ENCODE measurements at places on chromosomes 2 and 18.

DNA sequence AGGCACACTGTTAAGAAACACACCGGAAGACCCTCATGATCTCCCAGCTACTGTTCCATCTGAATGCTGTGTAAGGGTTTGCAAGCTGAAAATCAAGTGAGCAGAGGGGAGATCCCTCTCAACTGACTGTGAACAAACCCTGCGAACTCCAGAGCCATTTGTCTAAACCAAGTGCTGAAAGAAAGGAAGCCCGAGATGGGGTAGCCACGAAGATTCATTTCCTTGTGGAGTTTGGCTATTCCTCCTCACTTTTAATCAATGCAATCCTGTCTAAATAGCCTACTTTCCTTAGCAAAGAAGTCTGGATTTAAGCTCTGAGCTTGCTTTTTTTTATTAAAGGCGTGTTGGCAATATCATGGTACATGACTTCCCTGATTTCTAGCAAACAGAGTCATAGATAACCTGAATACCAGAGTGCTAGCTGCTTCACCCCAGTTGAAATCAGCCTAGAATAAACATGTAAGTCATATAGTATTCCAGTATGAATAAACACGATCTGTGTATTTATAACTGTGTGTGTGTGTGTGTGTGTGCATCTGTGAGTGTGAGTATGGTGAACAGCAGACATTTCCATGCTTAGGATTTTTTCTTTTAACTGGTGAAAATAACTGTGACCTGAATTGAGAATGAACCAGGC is 365.2 kb downstream of the ZNF521 start:
- peak; percentile 40 for ATAC-seq

DNA sequence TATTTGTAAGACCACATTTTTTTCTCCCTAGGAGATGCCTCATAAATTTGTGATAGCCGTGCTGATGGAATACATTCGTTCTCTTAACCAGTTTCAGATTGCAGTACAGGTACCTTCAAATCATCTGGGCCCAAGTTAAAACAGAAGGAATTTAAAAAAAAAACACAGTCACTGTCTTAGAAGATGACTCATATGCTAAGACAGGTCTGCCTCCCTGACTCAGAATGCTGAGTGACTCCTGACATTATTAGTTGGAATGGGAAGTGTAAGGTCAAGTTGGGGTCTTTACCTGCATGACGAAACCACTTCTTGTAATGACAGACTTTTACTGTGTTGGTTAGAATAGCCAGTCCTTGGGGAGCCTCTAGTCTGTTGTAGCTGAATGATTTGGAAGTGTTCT is 26.3 kb downstream of the RMC1 start:
- peak; percentile 68 for ATAC-seq

GRCh38 chr2:1498176-1498575 is 84.9 kb downstream of the TPO start:
- ATAC-seq: no peak

GRCh38 chr2:136058262-136058661 is 59.7 kb downstream of the CXCR4 start:
- ATAC-seq: no peak

DNA sequence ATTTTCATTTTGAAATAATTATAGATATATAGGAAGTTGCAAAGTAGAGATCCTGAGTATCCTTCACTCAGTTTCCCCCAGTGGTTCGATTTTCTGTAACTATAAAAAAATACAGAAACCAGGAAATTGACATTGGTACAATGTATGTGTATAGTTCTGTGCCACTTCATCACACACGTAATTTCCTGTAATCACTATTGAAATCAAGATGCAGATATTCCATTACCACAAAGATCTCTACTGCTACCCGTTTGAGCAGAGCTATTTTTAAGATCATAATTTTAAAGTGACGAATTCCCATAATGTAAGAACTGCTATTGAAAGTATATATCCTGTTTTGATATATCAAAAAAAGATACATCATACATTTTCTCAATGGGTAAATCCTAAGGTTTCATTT is 142.3 kb downstream of the BABAM2 start:
- ATAC-seq: no peak

GRCh38 chr2:26456440-26457250 is 21.3 kb downstream of the OTOF start:
- no peak for ATAC-seq

DNA sequence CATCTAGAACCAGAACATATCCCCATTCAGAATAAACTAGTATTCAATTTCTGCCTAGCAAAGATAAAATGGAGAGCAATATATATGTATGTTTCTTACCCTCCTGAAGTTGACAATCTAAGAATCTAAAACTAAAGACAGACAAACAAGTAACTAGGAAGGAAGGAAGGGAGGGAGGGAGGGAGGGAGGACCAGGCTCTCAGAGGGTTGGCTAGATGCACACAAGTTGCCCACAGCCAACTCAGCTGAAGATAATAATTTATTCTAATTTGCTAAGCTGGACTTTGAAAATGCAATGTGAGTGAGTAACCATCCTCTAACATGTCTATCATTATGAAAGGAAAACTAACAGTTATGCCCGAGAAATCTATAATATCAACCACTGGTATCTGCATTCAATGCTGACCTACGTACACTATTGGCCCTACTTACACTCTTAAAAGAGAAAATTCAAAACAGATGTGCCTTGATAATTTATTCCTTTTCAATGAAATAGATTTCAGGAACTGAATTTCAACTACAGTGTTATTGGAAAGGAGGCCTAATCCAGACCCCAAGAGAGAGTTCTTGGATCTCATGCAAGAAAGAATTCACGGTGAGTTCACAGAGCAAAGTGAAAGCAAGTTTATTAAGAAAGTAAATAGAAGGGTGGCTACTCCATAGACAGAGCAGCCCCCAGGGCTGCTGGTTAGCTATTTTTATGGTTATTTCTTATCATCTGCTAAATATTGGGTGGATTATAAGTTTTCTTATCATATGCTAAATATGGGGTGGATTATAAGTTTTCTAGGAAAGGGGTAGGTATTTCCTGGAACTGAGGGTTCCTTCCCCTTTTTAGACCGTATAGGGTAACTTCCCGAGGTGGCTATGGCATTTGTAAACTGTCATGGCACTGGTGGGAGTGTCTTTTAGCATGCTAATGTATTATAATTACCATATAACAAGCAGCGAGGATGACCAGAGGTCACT is 288.5 kb upstream of the SLC39A10 start:
- no peak for ATAC-seq

DNA sequence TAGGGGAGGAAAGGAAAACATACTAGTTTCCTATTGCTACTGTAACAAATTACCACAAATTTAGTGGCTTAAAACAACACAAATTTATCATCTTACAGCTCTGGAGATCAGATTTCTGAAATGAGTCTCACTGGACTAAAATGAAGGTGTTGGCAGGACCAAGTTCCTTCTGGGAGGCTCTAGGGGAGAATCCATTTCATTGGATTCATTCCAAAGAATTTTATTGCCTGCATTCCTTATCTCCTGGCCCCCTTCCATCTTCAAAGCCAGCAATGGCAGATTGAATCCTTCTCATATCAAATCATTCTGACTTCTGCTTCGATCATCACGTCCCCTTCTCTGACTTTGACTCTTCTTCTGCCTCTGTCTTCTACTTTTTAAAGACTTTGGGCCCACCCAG is 250.9 kb downstream of the IRS1 start:
- ATAC-seq: peak; percentile 42

DNA sequence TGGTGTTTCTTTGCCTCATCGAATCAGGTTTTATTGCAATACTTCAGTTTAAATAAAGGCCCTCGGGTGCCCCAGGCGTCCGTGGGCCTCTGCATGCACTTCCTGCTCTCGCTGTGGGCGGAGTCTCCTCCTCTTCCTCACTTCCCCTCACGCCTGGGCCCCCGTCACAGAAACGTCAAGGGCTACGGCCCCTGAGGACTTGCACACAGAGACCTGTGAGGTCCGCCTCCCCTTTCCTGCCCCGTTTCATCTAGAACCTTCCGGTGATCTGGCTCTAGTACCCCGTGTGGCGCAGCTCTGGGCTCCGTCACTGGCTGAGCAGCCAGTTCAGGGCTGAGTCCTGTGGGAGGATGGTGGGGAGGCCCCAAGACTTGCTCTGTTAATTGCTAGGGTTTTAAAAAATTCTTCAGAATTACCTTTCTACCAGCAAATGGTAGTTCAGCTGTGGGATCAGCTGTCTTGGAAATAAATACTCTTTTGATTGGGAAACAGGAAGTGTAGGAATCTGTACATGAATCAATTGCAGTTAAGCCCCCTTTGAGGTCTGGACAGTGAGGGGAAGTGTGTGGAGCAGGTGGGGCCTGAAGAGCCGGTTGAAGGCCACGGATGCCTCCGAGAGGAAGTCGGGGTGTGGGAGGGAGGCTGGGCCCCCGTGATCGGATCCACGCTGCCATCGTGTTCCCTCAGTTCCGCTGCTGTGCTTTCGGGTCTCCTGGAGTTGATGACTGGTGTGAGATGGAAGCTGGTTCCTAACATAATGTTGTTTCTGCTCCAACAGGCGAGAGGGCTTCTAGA is 10.2 kb downstream of the NFATC1 start:
- ATAC-seq: no peak

DNA sequence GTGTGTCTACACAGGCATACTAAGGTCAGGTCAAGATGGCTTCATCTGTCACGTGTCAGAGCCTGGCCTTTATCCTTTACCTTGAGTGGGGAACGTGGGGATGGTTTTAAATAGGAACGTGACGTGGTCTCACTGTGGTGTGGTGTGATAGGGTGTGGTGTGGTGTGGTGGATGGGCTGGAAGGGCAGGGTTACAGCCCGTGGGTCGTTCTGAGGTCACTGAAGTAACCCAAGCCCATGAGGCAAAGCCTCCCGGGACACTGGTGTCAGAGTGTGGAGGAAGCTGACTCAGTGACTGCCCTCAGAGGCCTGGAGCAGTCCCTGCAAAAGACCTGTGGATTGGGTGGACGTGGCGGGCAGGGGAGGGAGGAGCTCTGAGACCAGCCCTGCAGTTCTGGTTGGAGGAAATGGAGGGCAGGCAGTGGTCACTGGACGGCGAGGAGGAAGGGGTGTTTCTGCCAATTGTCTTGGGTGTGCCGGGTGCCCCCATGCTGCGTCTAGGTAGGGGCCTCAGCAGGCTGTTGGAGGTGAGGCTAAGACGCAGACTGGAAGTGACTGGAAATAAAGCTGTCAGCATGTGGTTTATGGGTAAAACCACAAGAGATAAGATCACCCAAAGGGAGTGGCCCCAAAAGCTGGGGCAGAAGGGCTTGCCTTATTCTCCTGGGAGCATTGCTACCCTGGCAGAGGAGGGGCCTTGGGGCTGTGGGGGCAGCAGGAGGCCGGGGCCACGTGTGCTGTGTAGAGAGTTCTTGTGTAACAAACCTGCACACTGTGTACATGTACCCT is 84.8 kb downstream of the SH3RF3 start:
- peak; percentile 11 for ATAC-seq

- ATAC-seq: no peak
Measured at GRCh38 chr2:54575379-54575888, 119.3 kb downstream of the SPTBN1 start.

DNA sequence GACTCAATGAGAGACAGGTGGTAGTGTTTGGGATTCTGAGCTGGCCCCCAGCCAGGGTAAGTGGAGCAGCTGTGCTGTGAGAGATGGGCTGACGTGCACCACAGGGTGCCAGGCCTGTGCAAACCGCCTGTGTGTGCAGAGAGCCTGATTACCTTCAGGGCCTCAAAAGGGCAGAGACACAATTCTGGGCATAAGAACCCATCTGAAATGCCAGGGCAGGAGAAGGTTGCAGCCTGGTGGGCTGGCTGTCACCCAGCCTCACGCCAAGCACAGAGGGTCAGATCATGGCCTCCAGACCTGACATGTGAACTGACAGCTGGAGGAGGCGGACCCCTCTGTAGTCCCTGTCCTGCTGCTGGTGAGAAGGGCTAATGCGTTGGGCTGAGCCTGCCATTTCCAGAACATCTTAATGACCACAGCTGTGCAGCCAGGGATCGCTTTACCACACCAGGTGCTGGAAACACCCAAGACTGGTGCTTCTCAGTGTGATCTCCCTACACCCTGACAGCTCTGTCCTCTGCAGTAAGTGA is 100.9 kb downstream of the ARL4C start:
- no peak for ATAC-seq

DNA sequence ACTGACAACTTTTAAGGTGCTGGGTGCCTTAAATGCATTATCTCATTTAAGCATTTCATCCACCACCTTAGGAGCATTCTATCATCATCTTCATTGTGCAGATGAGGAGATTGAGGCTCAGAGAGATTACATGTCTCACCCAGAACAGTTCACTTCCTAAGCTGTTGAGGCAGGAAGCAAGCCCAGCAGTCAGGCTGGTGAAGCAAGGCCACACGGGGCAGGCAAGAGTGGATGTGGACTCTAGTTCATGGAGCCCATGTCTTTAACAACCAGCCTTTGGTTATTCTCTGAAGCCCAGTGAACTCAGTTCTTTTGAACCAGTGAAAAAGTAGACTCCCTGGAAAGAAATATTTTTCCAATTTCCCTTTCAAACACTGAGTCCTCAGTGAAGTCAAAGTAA is 294.8 kb upstream of the MGAT5 start:
- no peak for ATAC-seq

DNA sequence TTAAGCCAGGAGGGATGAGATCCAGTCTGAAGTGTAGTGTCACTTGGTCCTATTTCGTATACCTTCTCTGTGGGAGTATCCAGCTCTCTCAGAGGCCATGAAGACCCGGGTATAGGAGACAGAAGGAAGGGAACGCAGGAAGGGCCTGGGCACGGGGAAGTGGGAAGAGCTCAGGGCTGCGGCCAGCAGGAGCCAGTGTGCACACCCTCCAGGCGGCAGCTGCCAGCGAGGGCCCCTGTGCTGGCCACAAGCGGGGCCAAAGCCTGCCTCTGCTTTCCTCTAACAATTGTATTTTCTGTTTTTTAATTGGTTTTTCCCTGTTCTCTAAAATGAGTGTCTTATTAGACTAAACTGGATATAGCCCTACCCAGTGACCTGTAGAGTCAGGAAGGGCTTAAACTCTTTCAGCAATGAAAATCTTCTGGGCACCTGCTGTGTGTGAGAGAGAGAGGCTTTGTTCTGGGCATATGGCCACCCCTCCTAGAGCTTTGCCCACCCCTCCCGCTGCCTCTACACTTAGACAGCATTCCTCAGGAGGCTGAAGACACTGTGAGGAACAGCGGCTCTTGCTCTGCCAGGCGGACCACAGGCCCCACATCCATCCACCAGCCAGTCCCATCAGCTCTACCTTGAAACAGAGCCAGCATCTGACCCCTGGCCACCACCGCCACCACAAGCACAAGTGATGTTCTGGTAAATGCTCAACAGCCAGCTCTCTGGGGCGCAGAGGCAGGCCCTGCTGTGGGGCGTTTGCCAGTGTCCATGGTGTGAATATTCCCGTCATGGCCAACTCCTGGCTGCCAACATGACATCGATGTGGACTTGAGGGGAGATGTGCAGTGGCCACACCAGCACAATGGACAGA is 9.5 kb downstream of the GPR17 start:
- ATAC-seq: no peak

GRCh38 chr2:178542161-178542560 is 61.9 kb downstream of the PLEKHA3 start:
- no peak for ATAC-seq

Data from SK-N-SH treated with all-trans-retinoic acid at 6 μM for 48 hours (cell line).